ENCODE measurements at places on chromosomes 12 and 14.

DNA sequence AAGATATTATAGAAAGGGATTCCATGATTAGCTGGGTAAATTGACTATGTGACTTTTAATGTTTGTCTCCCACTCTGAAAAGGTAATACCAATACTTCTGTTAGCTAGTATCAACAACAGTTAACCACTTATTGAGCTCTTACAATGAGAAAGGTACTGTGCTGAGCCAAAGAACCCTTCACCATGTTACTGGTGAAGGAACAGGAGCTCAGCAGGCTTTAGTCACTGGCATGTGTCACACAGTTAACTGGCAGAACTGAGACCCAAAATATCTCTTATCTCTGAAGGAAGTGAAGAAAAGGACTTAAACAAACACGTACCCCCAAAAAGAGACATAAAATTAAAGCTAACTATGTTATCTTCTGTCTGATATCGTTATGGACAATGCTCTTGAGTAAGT is 170.6 kb downstream of the MED13L start:
- DNase-seq: no peak

DNA sequence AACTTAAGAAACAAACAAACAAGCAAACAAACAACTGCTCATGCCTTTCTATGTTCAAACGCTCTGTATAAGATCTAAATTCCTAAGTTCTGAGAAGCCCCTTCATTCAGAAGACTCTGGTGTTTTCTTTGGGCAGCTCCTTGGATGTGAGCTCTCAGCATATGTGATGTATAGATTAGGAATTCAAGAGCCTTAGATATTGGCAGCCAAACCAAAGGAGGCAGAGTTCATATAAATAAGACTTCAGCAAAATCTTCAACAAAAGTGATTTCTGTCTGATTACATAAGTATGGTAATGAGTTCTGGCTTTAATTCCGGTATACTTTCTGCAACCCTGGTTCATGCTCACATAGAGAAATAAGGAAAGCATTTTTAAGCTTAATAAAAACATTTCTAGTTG is 145.6 kb downstream of the DYRK2 start:
- no peak for DNase-seq

- DNase-seq: no peak
Observed at GRCh38 chr12:50218386-50218785, 51.2 kb upstream of the CERS5 start.

DNA sequence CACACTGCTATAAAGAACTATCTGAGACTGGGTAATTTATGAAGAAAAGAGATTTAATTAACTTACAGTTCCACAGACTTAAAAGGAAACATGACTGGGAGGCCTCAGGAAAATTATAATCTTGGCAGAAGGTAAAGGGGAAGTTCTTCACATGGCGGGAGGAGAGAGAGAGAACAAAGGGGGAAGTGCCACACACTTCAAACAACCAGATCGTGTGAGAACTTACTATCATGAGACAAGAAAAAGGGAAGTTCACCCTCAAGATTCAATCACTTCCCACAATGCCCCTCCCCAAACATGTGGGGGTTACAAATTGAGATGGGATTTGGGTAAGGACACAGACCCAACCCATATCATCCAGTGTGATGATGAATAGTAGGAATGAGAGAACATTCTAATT is 366.5 kb downstream of the LRFN5 start:
- DNase-seq: no peak

DNA sequence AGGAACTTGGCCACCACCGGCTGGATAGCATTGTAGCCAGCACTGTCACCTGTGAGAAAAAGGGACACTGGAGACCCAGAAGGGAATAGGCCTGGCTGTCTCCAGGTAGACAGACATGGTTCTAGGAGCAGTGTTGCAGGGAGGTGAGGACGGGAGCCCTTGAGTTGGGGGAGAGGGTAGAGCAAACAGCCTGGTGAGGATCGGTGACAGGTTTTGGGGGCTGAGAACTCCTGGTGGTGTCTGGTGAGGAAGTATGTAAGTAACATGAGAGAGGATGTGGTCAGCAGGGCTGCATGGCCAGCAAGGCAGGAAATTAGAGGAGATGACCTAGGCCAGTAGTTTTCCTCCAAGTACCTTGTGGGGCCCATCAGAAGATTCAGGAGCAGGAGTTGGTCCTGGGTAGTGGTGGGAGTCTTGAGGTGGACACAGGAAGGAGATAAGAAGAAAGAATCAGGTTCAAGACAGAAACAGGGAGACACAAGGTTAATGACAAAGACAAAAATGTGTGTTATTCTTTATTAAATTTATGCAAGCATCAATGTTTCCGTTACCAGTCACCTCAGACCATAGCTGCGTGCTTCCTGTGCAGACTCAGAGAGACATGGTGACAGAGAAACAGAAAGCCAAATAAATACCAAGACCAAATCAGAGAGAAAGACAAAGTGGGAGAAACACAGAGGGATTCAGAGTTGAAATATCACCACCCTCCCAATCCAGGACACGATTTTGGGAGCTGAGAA is at the start of gene ARHGAP9:
Gene ARHGAP9 (minus strand): TSS at position 491 of the 740 bp plus-strand sequence. CDS start 460 bp downstream, at position 31.
- no peak for DNase-seq

- no peak for DNase-seq
Observed at GRCh38 chr14:95468448-95469133, 47.9 kb downstream of the SYNE3 start.

- peak; percentile 86 for DNase-seq
Observed at GRCh38 chr12:51886021-51886710, 1.7 kb upstream of the ANKRD33 start.

DNA sequence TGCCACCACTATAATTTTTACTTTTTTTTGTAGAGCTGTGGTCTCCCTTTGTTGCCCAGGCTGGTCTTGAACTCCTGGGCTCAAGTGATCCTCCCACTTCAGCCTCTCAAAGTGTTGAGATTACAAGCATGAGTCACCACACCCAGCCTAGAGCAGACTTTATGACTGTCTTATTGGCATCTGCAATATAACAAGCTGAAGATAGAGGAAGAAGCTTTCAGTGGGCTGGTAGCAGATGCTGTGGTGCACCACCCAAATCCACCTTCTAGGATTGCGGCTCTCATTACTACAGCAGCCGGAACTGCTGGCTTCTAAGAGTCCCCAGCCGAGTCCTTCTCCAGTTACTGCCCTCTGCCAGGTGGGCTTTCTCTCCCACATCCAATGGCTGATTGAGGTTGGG is 7.6 kb upstream of the STK38L start:
- DNase-seq: peak; percentile 89

DNA sequence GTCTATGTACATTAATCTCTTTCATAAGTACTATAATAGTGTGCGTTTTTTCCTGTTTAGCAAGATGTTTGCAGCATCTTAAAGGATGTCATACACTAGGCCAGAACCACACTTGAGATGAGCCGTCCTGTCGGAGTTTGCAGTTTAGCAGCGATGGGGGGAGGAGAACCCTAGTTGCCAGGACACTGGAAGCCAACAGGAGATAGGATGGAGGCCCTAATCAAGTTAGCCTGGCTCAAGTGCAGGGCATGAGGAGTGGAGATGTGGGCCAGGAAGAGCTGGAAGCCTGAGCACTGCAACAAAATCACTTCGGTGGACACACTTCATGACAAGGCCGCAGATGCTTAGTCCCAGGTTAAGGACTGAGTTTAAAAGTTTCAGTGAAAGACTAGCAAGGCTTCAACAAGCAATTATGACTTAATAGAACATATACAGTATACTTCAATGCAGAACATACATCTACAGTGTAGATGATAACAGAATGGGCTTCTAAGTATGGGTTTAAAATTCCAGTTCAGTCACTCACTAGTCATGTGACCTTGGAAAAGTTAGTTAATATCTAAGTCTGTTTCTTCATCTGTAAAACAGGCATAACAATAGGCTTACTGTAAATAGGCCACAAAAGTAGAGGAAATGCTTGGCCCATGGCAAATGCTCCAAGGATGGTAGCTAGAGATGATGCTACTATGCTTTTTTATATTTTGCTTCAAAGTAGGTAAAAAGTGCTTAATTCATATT is 77.1 kb downstream of the PTPN21 start:
- no peak for DNase-seq

GRCh38 chr12:29929295-29929694 is 145.6 kb upstream of the TMTC1 start:
- no peak for DNase-seq

Data from inflammatory macrophage treated with lipopolysaccharide for 1 hour (primary cell).